ENCODE measurements at places on chromosomes 13 and 19. TPM values are rescaled to one million over a fixed set of nuclear protein-coding genes. Genes with fewer than 3 reads are reported as not detected.

GRCh38 chr19:19540715-19541515, 2.9 kb downstream of the CILP2 start:
- no peak for DNase-seq
- no peaks in the 10 kb centered on the region for H3K36me3 ChIP-seq
- H3K27ac ChIP-seq = no peak overlapping the region
- no peaks in the 10 kb centered on the region for H3K4me1 ChIP-seq

DNA sequence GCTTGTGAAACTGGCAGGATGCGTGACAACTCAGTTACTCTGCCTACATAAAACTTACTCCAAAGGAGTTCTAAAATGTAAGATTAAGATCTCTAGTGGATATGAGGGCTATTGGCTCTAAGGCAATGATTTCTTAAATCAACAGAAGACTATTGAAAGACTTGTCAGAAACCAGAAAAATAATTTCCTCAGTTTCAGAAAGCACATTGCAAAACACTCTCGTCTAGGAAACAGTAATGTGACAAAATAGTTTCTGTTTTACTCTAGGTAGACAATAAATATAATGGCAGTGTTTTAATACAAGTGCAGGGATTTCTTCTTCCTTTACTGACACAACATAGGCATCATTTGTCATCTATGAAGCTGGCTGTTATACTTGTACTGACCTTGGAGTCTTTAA, 230.1 kb downstream of the KCTD12 start:
- H3K36me3 ChIP-seq = no peaks in the 10 kb centered on the region
- H3K27ac ChIP-seq = no peak overlapping the region
- no peaks in the 10 kb centered on the region for H3K4me1 ChIP-seq
- DNase-seq = no peak
- peaks cover 7% of the 10 kb centered on the region for H3K27me3 ChIP-seq

- H3K27me3 ChIP-seq = no peaks in the 10 kb centered on the region
- H3K36me3 ChIP-seq = peaks cover 5% of the 10 kb centered on the region
- no peak for DNase-seq
- H3K4me1 ChIP-seq = peaks cover 4% of the 10 kb centered on the region
Measured at GRCh38 chr13:42189061-42189460, 82.9 kb upstream of the AKAP11 start.

PSG11 gene
- total RNA-seq = 0.19 TPM

DNA sequence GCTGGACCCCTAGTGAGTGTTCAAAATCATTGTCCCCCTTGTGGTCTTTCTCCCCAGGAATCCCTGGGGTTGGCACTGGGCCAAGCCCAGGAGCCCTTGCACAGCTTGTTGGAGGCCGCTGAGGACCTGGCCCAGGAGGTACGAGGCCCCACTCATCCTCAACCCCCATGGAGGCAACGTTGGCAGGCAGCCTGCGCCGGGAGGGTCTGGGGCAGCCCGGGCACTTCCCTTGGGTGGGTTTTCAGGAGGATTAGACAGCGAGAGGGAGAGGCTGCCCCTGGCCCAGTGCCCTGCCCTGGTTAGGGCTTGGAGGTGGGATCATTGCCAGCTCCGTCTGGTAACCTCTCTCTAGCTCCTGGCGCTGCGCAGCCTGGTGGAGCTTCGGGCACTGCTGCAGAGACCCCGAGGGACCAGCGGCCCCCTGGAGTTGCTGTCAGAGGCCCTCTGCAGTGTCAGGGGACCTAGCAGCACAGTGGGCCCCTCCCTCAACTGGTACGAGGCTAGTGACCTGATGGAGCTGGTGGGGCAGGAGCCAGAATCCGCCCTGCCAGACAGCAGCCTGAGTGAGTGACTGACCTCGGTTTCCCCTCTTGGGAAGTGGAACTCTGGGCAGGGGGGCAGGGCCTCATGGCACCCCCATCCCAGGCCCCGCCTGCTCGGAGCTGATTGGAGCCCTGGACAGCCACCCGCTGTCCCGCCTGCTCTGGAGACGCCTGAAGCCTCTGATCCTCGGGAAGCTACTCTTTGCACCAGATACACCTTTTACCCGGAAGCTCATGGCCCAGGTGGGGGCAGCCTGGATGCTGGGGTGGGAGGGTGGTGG, 3.0 kb downstream of the ABCA7 start:
- peaks cover 28% of the 10 kb centered on the region for H3K27me3 ChIP-seq
- peaks cover 1% of the 10 kb centered on the region for H3K36me3 ChIP-seq
- H3K4me1 ChIP-seq = peaks cover 32% of the 10 kb centered on the region
- DNase-seq = no peak
- H3K27ac ChIP-seq = no peak overlapping the region

DNA sequence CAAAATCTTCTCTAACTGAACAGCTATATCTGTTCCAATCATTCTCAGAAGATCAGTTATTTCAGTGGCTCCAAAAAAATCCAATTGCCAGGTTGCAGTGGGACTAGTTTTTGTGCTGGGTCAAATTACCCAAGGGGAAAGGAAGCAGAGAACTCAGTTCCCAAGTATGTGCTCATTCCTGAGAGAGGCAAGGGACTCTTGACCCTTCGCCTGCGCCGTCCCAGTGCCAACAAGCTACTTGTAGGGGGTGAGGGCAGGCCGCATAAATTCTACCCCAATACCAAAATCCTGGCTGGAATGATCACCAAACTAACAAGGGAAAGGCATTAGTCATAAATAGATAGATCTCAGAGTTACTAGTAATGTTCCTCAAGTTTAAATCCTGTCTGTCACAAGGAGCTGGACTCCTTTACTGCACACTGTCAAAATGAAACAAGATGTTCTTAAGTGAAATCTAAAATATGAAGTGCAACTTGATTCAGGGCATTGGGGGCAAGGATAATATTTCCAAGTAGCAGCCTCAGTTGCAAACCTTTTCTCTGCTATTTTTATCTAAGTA, 50.6 kb downstream of the XPO4 start:
- DNase-seq = no peak
- H3K4me3 ChIP-seq = no peak overlapping the region
- no peaks in the 10 kb centered on the region for H3K4me1 ChIP-seq
- no peak overlapping the region for H3K27ac ChIP-seq

ANKLE1 gene
- 0.47 TPM for total RNA-seq

DNA sequence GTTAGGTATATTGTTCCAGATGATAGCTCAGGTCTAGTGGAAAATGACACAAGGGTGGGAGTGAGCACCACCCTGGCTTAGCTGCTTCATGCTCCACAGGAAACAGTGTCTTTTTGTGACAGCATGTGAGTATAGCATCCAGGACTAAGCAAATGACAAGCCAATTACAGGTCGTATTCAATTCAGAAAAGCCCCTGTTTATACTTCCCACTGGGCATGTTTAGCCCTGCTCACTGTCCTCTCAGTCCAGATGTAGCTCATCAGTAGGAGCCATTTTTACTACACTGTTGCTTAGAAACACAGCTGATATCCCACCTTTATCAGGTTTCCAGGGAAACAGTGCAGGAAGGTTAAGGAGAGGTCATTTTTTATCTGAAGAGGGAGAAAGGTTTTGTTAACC, 8.0 kb downstream of the ABHD13 start:
- H3K4me3 ChIP-seq = no peak overlapping the region
- H3K4me1 ChIP-seq = peaks cover 22% of the 10 kb centered on the region
- no peaks in the 10 kb centered on the region for H3K27me3 ChIP-seq
- DNase-seq = no peak
- no peak overlapping the region for H3K27ac ChIP-seq

GRCh38 chr19:28864024-28864503, 348.9 kb downstream of the UQCRFS1 start:
- no peak for DNase-seq
- H3K27ac ChIP-seq = no peak overlapping the region
- H3K27me3 ChIP-seq = peaks cover 20% of the 10 kb centered on the region

DNA sequence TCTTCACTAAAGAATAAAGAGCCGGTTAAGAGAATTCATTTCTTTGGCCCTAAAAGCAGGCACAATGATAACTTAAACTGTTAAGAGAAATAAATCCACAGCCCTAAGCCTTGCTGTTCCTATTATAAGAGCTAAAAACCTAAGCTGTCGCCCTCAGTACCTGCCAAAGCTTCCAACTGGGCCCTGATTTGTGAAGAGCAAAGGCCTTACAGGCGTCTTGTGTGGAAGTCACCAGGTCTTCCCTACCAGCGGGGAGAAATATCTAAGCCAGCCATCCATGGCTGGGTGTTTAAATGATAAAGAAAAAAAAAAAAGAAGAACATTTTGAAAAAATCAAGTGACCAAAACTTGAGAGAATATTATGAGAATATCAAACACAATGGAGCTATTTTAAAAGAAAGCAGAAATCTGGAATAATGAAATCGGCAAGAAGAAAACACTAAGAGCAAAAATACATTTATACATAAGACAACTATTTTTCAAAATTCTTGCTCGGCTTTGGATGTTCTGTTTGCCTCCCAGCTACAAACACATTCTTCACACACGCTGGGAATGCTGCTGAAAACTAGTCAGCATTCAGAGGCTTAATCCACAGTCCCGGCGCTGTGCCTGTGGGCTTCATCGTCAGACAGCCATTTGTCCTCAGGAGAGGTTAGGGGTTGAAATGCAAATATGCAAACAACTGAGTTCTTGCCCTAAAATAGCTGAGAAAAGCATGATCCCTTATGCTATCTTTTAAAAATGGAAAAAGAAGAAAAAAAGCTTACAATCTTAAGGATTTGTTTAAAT, 89.8 kb upstream of the LSM14A start:
- no peak overlapping the region for H3K27ac ChIP-seq
- no peaks in the 10 kb centered on the region for H3K36me3 ChIP-seq
- peaks cover 9% of the 10 kb centered on the region for H3K4me1 ChIP-seq
- no peak overlapping the region for H3K4me3 ChIP-seq

- H3K4me3 ChIP-seq = no peak overlapping the region
- H3K36me3 ChIP-seq = 0 out of 2 replicates have a peak, but pooled peaks cover 3% of the 10 kb centered on the region
- peaks cover 20% of the 10 kb centered on the region for H3K27me3 ChIP-seq
- H3K27ac ChIP-seq = peak overlapping the region; percentile 31
- no peaks in the 10 kb centered on the region for H3K4me1 ChIP-seq
Measured at GRCh38 chr19:17616961-17617806, 61.7 kb downstream of the COLGALT1 start.

DNA sequence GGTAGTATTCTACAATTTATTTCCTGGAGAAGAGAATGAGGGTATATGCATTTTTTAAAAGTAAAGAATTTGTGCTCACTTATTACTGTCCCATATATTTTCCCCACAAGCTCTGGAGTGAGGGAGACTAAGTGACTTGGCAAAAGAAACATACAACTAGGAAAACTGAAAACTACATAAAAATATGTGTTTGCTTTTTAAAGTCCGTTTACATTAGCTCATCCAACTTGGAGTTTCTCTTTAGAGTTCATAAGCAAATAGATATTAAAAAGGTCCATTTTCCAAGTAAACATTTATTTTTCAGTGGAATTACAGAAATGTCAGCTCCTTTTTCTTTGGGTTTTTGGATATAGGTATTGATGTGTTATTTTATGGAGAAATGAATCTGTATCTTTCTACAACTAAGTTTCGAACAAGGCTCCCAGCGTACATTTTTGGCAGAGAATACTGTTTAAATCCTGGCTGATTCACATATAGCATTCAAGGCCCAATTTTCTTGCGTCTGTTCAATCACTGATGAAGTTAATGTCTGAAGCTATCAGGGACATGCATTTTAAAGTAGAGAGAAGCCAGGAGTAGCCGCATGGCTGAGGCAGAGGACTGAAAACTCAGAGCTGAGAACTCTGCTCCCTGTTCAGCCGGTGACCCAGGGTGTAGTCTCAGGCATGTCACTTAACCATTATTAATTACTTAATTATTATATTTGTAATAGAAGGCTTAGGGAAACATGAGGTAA, 729.4 kb downstream of the EFNB2 start:
- H3K27ac ChIP-seq = no peak overlapping the region
- no peaks in the 10 kb centered on the region for H3K36me3 ChIP-seq
- H3K4me1 ChIP-seq = no peaks in the 10 kb centered on the region
- no peak overlapping the region for H3K4me3 ChIP-seq
- no peak for DNase-seq

GRCh38 chr19:49642492-49643035, 555 bp downstream of the SCAF1 start:
- H3K4me1 ChIP-seq = peaks cover 57% of the 10 kb centered on the region
- peaks cover 18% of the 10 kb centered on the region for H3K27me3 ChIP-seq
- peaks cover 26% of the 10 kb centered on the region for H3K36me3 ChIP-seq
- H3K27ac ChIP-seq = peak overlapping the region; percentile 100
- DNase-seq = no peak

GRCh38 chr13:21638319-21639282, 32.3 kb upstream of the FGF9 start:
- H3K36me3 ChIP-seq = no peaks in the 10 kb centered on the region
- H3K4me1 ChIP-seq = peaks cover 12% of the 10 kb centered on the region
- H3K4me3 ChIP-seq = no peak overlapping the region

MYCBP2 gene
- 53.8 TPM for total RNA-seq

GRCh38 chr19:1265615-1266128, 3.5 kb upstream of the CIRBP start:
- H3K36me3 ChIP-seq = peaks cover 9% of the 10 kb centered on the region
- peak; percentile 91 for DNase-seq
- peaks cover 69% of the 10 kb centered on the region for H3K4me1 ChIP-seq

SAMD4B gene
- 107 TPM for total RNA-seq

- H3K4me1 ChIP-seq = peaks cover 27% of the 10 kb centered on the region
- DNase-seq = peak; percentile 54
- peak overlapping the region; percentile 76 for H3K4me3 ChIP-seq
- peak overlapping the region; percentile 76 for H3K27ac ChIP-seq
- peaks cover 2% of the 10 kb centered on the region for H3K27me3 ChIP-seq
Measured at GRCh38 chr19:14434543-14435319, 1.6 kb downstream of the PKN1 start.

- peaks cover 32% of the 10 kb centered on the region for H3K4me1 ChIP-seq
- DNase-seq = no peak
- H3K27ac ChIP-seq = peak overlapping the region; percentile 97
- peaks cover 8% of the 10 kb centered on the region for H3K27me3 ChIP-seq
- peak overlapping the region; percentile 97 for H3K4me3 ChIP-seq
Measured at GRCh38 chr19:54114340-54115108, 933 bp downstream of the TFPT start.

DNA sequence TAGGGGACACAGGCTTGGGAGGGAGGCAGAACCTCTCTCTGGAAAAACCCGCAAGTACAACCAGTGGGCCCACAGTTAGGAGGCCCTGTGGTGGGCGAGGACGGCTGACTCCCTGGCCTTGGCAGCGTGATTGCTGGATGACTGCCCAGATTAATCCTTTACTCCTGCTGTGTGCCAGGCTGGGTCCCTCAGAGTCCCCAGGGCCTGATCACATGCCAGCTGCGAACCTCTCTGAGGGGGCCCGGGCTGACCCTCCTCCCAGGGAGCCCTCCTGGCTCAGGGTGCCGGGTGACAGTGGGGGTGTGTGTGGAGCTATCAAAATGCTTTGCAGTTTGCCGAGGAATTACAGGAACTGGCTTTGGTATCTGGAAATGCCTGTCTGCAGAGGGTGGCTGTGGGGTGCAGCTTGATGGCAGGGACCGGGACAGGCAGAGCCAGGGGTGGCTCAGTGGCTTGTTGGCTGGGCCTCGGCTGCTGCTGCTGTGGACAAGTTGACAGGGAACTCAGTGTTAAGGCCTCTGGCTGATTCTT, 48.9 kb downstream of the DNM2 start:
- peak; percentile 4 for DNase-seq
- H3K27ac ChIP-seq = peak overlapping the region; percentile 18
- H3K4me3 ChIP-seq = no peak overlapping the region
- peaks cover 12% of the 10 kb centered on the region for H3K36me3 ChIP-seq
- H3K27me3 ChIP-seq = no peaks in the 10 kb centered on the region

GRCh38 chr13:33191425-33192210, 93.9 kb downstream of the STARD13 start:
- peaks cover 28% of the 10 kb centered on the region for H3K36me3 ChIP-seq
- H3K4me1 ChIP-seq = peaks cover 88% of the 10 kb centered on the region
- DNase-seq = peak; percentile 18
- peak overlapping the region; percentile 74 for H3K27ac ChIP-seq
- peak overlapping the region; percentile 42 for H3K4me3 ChIP-seq

All from HFFc6 (cell line).